GM10248 (cell line): ENCODE measurements at places on chromosomes 4 and X.

GRCh38 chrX:29852767-29853166, 362.6 kb upstream of the MAGEB2 start:
- DNase-seq = no peak

- no peak for DNase-seq
Measured at GRCh38 chr4:90078440-90078839, 48.8 kb upstream of the CCSER1 start.

- no peak for DNase-seq
Measured at GRCh38 chr4:12203945-12204344, 775.3 kb upstream of the HS3ST1 start.

- no peak for DNase-seq
Measured at GRCh38 chrX:138082896-138083295, 517.0 kb downstream of the ZIC3 start.

DNA sequence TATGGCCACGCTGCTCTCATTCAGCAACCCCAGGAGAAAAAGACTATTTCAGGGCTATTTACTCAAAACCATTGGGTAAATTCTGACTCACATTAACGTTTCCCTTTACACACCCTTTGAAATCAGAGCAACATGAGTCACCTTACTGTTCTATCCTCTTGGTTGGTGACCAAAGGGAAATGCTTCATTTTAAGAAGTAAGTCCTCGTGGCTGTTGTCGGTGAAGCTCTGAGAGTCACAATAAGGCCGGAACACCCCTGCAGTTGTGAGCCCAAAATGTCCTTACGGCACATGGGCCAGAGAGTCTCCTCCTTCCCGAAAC, 56.3 kb upstream of the SPRY1 start:
- no peak for DNase-seq

- DNase-seq = no peak
Measured at GRCh38 chr4:52096048-52096447, 44.9 kb downstream of the SPATA18 start.

DNA sequence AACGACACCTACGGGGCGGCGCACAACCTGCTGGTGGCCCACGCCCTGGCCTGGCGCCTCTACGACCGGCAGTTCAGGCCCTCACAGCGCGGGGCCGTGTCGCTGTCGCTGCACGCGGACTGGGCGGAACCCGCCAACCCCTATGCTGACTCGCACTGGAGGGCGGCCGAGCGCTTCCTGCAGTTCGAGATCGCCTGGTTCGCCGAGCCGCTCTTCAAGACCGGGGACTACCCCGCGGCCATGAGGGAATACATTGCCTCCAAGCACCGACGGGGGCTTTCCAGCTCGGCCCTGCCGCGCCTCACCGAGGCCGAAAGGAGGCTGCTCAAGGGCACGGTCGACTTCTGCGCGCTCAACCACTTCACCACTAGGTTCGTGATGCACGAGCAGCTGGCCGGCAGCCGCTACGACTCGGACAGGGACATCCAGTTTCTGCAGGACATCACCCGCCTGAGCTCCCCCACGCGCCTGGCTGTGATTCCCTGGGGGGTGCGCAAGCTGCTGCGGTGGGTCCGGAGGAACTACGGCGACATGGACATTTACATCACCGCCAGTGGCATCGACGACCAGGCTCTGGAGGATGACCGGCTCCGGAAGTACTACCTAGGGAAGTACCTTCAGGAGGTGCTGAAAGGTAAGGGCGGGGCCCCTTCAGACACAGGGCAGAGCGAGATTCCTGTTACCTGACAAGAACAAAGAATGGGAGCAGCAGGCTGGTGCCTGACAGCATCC, 11.7 kb downstream of the RPL9 start:
- DNase-seq = peak; percentile 79

DNA sequence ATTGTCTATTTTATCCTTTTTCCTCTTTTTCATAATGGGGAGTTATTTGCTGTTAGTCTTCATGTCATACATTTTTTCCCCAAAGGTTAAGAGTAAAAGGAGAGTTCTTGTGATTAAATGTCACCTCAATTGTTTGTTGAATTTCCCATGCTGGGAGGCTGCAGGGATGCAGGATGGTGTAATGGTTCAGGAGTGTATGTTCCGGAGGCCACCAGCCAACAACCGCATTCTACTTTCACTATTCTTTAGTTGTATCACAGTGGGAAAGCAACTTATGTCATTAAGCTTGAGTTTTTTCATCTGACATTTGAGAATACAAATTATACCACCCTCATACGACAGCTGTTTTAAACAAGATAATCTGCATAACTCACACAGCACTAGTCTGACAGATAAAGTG, 15.4 kb downstream of the AFP start:
- DNase-seq = no peak
